ENCODE measurements at places on chromosomes 16 and 17.

GRCh38 chr17:81210868-81211267 lies 11.9 kb downstream of the CEP131 start:
- DNase-seq, result no peak

- no peak for DNase-seq
Measured at GRCh38 chr17:65558683-65559460, 2.6 kb downstream of the AXIN2 start.

DNA sequence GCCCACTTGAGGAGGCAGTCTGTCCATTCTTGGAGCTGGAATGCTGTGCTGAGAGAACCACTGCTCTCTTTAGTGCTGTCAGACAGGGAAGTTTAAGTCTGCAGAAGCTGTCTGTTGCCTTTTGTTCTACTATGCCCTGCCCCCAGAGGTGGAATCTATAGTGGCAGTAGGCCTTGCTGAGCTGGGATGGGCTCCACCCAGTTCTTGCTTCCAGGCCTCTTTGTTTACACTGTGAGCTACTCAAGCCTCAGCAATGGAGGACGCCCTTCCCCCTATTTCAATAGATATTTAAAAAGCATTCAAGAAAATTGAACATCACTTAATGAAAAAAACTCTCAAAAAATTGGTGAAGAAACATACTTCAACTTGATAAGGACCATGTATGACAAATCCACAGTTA lies 313.5 kb downstream of the PHKB start:
- no peak for DNase-seq

- no peak for DNase-seq
Measured at GRCh38 chr16:58195344-58195743, 2.6 kb downstream of the CSNK2A2 start.

DNA sequence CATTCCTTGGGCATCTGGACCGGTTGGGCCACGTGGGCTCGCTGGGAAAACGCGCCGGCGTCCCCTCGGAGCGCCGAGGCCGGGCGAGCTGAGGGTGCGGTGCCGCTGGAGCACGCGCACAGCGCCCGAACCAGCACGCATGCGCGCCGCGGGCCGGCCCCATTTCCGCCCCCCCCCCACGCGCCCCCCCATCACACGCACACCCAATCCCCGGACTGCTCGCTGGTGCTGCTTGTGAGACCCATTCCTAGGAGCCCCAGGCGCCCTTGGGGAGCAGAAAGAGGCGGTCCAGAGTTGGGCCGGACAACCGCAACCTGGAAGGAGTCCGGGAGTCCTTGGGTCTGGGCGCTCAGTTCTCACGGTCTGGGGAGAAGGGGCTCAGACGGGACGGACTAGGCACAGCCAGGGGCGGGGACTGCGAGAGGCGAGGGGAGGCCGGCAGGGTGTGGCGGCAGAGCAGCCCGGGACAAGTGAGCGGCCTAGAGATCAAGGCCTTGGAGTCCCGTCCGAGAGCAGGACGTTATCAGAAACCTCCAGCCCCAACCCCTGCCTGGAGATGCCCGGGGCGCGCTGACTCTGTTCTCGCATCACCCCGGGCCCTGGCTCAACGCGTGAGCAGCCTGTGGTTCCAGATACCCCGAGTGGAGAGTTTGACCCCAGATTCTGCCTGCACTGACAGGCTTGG lies 6.0 kb upstream of the CBX8 start:
- DNase-seq, result no peak

GRCh38 chr16:58022601-58023371 lies 2.8 kb upstream of the MMP15 start:
- no peak for DNase-seq

GRCh38 chr17:31431098-31431851 lies 39.8 kb downstream of the RAB11FIP4 start:
- no peak for DNase-seq

- DNase-seq, result no peak
Measured at GRCh38 chr17:73224237-73224636, 31.4 kb downstream of the COG1 start.

DNA sequence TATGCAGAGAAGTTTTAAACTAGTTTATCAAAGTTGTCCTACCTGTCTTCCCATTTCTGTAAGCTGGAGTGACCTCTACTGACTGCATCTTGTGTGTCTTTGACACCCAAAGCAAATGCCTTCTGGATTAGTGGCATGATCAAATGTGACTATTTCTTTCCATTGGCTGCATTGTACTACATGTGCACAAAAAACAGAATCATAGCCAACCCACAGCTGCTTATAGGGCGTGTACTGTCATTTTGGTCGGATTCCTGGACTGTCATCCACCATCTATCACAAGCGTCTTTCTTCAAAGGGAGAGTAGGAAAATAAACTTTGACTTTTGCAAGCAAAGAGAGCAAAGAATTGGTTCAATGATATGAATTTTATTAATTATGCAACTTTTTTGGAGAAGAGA lies 310.6 kb downstream of the MAP2K6 start:
- no peak for DNase-seq

DNA sequence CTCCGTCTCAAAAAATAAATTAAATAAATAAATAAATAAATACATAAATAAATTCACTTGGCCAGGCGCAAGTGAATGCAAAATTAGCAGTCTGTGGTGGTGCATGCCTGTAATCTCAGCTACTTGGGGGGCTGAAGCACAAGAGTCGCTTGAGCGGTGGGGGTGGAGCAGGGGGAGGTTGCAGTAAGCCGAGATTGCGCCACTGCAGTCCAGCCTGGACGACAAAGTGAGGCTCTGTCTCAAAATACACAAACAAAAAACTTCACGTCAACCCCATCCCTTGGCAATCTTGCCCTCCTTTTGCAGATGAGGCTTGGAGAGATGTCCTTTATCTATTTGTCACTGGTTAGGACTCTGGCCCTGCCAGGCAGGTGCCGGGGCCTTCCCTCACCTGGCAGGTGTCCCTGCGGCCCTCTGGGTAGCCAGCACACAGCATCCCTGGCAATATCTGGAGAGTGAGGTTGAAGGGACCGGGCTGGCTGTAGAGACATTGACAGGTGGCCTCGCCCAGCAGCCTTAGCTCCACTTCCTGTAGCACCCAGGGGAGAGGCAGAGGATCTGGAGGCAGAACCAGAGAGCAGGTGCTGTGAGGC lies 4.4 kb downstream of the PRSS36 start:
- no peak for DNase-seq

- peak; percentile 99 for DNase-seq
Measured at GRCh38 chr17:45317111-45317928, 500 bp upstream of the MAP3K14 start.

- DNase-seq, result no peak
Measured at GRCh38 chr16:68251832-68252231, 6.7 kb downstream of the PLA2G15 start.

DNA sequence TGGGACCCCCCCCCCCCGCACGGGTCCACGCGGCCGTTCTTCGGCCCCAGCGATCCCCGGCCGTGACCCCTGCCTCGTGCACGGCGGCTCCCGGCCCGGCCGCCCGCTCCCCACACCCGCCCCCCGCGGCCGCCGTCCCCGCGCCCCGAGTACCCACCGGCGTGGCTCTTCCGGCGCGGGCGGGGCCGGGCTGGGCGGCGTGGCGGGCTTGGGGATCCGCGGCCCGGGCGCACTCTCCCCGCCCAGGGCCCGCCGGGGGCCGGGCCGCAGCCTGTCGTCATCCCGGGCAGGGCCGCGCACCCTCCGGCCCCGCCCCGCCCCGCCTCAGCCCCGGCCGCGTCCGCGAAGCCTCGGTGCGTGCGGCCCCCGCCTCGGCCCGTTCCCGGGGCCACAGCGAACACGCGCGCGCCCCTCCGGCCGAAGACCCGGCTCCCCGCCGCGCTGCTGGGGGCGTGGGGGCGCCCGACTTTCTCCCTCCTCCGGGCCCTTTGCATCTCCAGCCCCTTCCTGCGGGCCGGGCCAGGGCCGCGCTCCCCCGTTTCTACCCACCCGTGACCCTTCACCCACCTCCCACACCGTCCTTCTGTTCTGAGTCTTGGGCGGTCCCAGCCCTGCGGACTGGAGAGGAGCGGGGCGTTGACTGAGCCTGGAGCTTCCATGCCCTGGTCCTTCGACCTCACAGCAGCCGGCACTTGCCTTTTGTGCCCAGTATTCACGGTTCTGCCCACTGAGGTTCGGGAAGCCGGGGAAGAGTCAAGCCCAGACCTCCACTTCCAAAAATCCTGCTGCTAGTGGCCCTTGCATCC lies 840 bp downstream of the MYO1C start:
- DNase-seq, result peak; percentile 70

DNA sequence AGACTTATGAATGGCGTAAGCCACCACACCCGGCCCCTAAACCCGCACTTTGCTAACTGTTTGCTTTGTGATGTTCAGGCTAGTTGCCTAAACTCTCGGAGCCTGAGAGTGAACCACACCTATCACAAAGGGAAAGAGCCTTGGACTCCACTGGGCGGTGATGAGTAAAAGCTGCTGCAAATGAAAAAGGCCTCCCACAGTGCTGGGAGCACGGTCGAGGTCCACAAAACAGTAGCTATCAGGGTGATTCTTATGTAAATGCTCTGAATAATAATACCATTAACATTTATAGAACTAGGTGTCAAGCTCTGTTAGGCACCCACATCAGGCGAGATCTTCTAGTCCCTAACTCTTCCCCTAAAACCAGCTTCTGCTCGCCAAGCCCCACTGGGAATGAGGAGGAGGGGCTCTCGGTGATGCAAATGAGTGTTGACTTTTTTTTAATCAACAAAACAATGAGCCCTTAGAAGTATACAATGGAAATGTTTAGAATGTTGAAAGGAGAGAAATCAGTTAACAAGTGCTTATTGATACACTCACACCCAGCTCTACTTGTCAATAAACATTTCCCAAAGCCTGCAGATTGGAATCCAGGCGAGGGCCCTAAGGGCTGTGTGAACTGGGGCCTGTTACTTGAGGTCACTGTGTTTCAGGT lies 19.8 kb downstream of the FBRS start:
- DNase-seq, result no peak

GRCh38 chr17:79469646-79470045 lies 141.2 kb downstream of the RBFOX3 start:
- DNase-seq, result no peak

DNA sequence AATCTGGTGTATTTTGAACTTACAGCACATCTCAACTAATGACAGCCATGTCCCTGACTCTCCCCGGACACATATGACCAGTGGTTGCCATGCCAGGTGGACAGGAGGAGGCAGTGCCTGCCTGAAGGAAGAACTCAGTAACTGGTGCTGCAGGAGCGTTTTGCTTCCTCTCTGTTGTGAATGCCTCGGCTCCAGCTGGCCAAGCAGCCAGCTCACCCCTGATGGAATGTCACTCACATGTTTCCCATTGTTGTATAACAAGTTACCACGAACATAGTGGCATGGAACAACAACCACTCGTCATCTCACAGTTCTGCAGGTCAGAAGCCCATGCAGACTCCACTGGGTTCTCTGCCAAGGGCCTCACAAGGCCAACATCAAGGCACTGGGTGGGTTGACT lies 20.1 kb upstream of the IRF8 start:
- no peak for DNase-seq

DNA sequence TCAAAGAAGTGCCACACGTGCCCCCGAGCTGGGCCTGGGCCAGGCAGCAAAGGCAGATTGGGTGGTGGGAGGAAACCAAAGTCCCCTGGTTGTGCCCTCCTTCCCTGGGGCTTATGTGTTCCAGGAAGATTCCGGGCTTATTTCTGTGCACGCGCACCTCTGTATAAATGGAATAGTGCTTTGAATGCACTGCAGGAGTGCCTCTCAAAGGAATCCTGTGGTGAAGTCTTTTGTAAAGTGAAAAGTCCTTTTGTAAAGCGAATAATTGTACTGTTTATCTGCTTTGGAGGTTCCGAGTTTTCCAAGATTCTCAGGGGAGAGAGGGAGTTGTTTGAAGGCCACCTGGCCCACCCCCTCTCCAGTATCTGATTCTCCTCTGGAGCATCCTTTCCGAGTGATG lies 26.8 kb downstream of the C17orf75 start:
- no peak for DNase-seq

- DNase-seq, result no peak
Measured at GRCh38 chr17:67059372-67059771, 15.0 kb downstream of the CACNG1 start.

GRCh38 chr17:61398721-61399130 lies 917 bp upstream of the TBX2 start:
- no peak for DNase-seq

DNA sequence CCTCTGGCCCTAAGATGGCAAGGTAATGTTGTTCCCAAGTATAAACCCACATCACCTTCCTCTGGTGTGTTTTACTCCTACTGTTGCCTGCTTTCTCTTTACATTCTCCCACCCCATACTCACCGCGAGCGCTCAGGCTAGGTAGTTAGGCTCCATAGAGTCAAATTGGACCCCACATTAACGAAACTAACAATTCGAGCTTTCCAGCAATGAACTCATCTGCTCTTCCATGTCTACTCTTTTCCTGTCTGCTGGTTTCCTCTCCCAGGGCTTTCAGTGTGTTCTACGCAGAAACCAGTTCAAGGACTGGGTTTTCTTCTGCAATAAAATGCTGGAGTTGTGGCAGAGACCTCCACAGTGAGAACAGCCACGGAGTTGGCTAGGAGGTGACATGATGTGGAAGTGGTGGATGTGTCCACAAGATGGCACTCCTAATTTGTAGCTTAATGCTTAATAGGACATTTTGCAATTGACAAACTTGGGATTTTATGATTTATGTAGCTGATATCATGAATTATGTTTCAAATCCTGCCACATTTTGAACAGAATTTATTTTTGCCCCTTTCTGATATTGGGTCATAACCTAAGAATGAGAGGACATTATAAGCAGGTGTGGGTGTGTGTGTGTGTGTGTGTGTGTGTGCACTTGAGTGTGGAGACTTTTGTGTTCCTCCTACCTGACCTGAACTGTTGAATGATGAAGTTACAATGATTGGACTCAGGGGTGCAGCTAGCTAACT lies 2.2 kb upstream of the UQCRC2 start:
- no peak for DNase-seq

GRCh38 chr17:21170809-21171208 lies 43.2 kb downstream of the TMEM11 start:
- DNase-seq, result no peak

- DNase-seq, result no peak
Measured at GRCh38 chr17:50097926-50098325, 2.8 kb downstream of the PDK2 start.

DNA sequence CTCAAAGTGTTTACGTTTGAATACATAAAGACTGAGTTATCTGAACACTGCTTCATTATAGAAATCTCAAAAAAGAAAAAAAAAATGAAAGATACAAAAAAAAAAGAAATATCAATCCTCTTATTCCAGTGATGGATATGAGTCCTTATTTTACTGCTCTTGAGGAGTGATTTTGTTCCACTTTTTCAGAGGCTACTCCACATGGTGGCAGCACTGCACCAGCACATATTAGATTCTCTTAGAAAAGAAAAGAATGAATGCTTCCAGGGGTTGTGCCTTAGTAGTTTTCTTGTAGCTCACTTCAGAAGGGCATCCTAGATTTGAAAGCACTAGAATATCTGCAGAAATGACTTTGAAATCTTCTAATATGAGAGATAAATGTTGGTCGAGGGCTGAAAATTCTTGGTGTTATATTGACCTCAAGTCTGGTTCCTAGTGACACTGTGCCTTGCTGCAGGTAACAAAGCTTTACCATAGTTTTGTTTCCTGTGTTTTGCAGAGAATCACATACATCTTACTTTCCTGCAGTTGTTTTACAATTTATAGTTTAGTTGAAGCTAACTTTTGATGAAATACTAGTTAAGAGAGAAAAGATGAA lies 25.9 kb downstream of the AP2B1 start:
- DNase-seq, result no peak

DNA sequence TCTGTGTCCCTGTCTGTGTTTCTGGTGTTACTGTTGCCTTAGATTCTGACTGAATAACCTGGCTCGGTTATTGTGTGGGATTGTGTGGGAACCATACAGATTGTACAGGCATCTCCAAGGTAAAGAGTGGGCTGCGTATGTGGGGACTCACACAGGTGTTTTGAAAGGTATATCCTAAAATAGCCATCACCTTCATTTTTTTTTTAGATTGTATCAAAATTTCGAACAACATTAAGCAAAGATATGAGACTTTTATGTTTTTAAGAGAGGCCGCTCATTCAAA lies 53.5 kb downstream of the ATP2C2 start:
- DNase-seq, result no peak

All from T-helper 2 cell treated with Interferon-gamma antibody and Interleukin-4, amounts not matched to agents 5 μg/mL and 100 μg/mL, for 36 hours (primary cell).